ENCODE measurements at places on chromosomes 12 and 14.
A peak's percentile ranks its signal among the peaks of the same experiment; 100 is the strongest.

GRCh38 chr12:87866578-87867292, 162.5 kb downstream of the C12orf50 start:
- no peak for DNase-seq

DNA sequence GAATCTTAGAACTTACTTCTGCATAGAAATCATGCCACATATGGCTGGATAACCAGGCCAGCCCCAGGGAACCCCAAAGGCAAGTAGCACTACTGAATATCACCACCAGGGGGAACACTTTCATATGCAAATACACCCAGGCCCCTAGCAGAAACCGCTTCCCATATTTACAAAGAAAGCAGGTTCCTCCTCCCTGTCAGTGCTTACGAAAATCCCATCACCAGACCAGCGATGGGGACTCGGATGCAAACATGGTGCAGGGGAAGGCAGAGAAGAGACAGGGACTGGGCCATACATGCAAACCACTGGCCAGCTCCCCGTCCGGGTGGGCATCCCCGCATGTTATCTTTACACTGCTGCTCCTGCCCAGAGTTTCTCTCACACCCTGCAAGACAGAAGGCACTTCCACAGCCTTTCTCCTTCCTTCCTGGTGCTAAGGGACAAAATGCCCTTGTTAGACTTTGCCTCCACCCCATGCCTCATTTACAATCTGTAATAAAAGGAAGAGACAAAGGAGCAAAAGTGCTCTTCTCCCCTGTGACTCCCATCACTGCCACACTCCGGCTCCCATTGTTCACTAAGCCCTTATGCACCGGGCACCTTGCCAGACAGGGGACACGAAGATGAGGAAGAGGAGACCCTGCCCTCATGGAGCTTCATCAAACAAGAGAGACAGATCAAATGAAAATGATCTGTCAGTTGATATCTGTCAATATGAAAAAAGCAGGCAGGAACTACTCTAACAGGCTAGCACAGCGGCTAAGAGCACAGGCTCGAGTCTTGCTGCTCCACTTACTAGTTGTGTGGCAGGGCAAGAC, 62.3 kb downstream of the PTPN21 start:
- DNase-seq: peak; percentile 65

DNA sequence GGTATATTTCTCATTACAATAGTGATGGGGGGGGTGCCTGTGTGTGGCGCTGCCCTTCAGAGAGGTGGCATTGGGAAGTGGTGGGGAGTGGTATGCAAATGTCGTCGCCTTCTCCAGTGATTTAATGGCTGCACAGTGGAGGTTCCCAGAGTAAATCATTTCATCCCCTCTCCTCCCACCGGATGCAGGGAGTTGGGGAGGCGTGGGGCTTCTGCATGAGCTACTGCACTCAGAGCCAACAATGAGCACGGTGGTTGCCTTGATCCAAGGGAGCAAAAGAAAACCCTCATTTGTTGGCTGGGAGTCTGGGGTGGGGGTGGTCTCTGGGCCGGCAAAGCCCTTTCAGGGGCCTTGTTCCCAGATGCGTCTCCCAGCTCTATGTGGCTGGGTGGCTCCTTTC, 124.3 kb downstream of the AACS start:
- no peak for DNase-seq

- no peak for DNase-seq
These were observed 15.0 kb upstream of the FOXG1 start for GRCh38 chr14:28751467-28752058.

GRCh38 chr12:116540622-116541152, 18.5 kb upstream of the MAP1LC3B2 start:
- no peak for DNase-seq

DNA sequence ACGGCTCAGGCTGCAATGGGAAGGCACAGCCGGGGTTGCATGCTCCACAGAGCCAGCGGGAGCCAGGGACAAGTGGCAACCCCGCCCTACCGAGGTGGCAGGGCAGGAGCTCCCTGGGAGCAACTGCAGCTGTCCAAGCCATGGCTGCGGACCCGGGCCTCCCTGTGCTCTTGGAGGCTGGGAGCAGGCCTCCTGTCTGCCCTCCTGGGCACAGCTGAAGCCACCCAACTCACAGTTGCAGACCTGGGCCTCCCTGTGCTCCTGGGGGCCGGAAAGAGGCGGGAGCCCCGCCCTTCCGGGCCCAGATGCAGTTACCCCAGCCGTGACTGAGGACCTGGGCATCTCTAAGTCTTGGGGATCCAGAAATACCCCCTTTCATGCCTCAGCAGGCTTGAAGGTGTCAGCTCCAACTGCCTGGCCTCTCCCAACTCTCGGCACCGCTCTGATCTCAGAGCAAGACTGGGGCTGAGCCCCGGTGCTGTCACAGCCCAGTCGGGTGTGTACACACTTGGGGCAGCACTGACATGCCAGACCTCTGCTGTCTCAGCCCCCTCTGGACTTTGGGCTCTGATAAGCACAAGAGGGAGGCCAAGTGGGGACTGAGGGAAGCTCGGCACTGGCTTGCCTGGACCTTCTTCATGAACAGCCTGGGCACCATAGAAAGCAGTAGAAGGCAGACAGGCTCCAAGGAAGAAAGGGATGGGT, 7.5 kb upstream of the RASSF9 start:
- no peak for DNase-seq

- DNase-seq: no peak
These were observed 960.3 kb upstream of the TMEM132C start for GRCh38 chr12:127306604-127307215.

- DNase-seq: no peak
These were observed 22.3 kb downstream of the SYT1 start for GRCh38 chr12:78886719-78887407.

DNA sequence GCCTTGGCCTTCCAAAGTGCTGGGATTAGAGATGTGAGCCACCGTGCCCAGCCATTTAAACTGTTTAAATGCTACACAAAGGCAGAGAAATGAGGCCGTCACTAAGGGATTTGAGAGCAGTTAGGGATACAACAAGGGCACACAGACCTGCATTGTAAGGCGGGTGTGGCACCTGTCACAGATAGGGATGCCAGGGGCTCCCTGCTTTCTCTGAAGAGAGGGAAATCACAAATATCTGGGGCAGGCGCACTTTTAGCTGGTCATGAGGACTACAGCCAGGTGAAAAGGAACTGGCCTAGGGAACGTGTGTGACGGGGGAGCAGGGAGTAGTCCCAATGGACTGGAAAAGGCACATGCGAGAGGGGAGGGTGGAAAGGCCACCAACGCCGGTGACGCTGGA, 9.7 kb downstream of the SSH1 start:
- DNase-seq: no peak

- DNase-seq: no peak
These were observed 27.8 kb downstream of the EFCAB11 start for GRCh38 chr14:89926694-89927093.

- DNase-seq: no peak
These were observed 19.9 kb downstream of the HRK start for GRCh38 chr12:116861320-116861719.

Measured in left renal pelvis (tissue), 4 donors.